B cell (primary cell): ENCODE measurements at places on chromosomes 3 and 15. TPM values are rescaled to one million over a fixed set of nuclear protein-coding genes. Genes with fewer than 3 reads are reported as not detected.
A peak's percentile ranks its signal among the peaks of the same experiment; 100 is the strongest.

The PLXNB1 gene
- 0.95 and 1.6 TPM in 2 replicates for polyA plus RNA-seq

The WDR93 gene
- 0.06 TPM in 1 of 2 replicates, not detected in the other for polyA plus RNA-seq

The GOLGA8O gene
- 0.55 TPM in 1 of 2 replicates, not detected in the other for polyA plus RNA-seq

The PARL gene
- 23.5 and 32.6 TPM in 2 replicates for polyA plus RNA-seq

The TRIM71 gene
- not detected in 2 replicates for polyA plus RNA-seq

The BFSP2 gene
- polyA plus RNA-seq: 0.50 and 0.60 TPM in 2 replicates

The TIMP4 gene
- polyA plus RNA-seq: not detected in 2 replicates

The DNAJA4 gene
- 13.2 and 19.2 TPM in 2 replicates for polyA plus RNA-seq

The SLC24A5 gene
- not detected in 2 replicates for polyA plus RNA-seq

DNA sequence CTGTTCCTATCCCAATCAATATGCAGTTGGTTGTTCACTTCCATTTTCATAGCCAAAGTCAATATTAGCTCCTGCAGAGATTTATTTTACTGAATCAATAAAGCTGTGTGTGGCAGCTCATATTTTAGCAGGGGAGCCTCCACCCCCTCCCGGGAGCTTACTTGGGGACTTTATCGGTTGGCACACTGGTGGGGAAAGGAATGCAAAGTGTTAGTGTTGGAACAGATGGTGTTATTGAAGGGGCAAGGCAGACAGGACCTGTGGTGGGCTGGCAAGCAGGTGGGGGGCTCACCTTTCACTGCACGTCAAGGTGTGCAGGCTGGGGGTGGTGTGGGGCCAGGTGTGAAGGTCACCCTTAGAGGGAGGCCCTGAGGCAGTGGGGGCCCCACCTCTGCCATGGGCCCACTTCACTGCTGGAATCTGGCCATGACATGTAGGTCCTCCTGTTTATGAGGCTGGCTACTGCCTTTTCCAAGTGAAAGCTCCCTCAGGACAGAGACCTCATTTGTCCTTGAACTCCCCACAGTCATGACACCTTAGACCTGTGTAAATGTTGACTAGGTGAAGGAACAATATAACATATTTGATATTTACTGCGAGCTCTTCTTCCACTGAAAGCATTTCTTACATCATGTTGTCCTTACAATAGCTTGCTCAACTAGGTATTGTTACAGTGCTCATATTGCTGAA lies 44.0 kb upstream of the SEC22A start:
- no peak overlapping the region for H3K27ac ChIP-seq
- H3K4me3 ChIP-seq: no peak overlapping the region
- no peak for DNase-seq
- H3K36me3 ChIP-seq: no peaks in the 10 kb centered on the region
- no peaks in the 10 kb centered on the region for H3K27me3 ChIP-seq
- peaks cover 17% of the 10 kb centered on the region for H3K4me1 ChIP-seq

GRCh38 chr3:195441476-195441991 lies 1.3 kb downstream of the ACAP2 start:
- no peaks in the 10 kb centered on the region for H3K27me3 ChIP-seq
- DNase-seq: no peak
- H3K27ac ChIP-seq: peak overlapping the region; percentile 83
- H3K36me3 ChIP-seq: peaks cover 3% of the 10 kb centered on the region
- H3K4me3 ChIP-seq: peak overlapping the region; percentile 84
- peaks cover 36% of the 10 kb centered on the region for H3K4me1 ChIP-seq

GRCh38 chr3:183189641-183190040 lies 27.1 kb upstream of the LAMP3 start:
- H3K4me1 ChIP-seq: no peaks in the 10 kb centered on the region
- H3K27me3 ChIP-seq: no peaks in the 10 kb centered on the region
- no peak overlapping the region for H3K4me3 ChIP-seq
- no peak overlapping the region for H3K27ac ChIP-seq

DNA sequence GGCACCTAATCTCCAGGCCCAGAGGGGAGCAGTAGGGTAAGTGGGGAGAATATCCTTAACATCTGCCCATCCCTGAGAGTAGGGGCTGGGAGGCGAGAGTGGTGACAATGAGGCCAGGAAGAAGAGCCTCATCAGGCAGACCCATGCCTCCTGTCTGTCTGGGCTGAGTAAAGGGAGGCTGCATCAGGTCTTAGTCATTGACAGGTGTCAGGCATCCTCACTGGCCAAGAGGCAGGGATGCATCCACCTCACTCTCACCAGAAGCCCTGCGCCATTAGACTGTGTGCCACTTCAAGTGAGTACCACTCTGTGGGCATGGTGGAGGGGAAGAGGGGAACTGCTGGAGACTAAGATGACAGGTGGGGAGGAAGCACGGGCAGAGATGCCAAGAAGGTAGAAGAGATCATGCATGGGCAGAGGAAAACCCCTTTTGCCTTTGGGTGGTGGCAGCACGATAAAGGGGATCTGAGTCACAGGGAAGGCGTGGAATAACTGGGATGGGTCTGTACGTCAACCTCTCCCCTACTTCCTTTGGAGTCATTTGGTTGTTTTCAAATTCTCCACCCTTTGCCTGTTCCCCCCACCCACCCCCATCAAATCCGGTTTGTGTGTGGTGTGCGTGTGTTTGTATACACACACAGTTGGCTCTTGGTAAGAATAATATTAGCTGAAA lies 14.1 kb downstream of the ANAPC13 start:
- no peaks in the 10 kb centered on the region for H3K27me3 ChIP-seq
- no peaks in the 10 kb centered on the region for H3K4me1 ChIP-seq
- H3K4me3 ChIP-seq: no peak overlapping the region
- DNase-seq: no peak

- no peak overlapping the region for H3K4me3 ChIP-seq
- peaks cover 18% of the 10 kb centered on the region for H3K4me1 ChIP-seq
- H3K27me3 ChIP-seq: no peaks in the 10 kb centered on the region
- no peaks in the 10 kb centered on the region for H3K36me3 ChIP-seq
- no peak overlapping the region for H3K27ac ChIP-seq
These were observed 259.8 kb downstream of the FAM43A start for GRCh38 chr3:194945508-194945907.

DNA sequence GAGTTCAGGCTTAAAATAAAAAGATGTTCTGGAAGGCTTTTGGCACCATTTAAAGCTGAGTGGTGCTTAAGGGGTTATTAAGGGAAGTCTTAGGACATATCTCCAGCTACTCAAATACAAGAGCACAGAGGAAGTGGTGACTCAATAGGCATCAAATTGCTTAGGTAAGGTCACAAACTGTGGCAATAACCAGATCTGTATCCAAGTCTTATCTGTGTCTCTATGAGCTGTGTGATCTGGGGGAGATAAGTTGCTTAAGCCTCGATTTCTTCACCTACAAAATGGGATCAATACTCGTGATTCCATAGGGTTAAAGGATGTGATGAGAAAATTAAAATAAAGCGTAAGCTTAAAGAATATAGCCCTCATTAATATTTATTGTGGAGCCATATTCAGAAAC lies 7.6 kb downstream of the HDC start:
- peaks cover 9% of the 10 kb centered on the region for H3K4me1 ChIP-seq
- H3K27ac ChIP-seq: no peak overlapping the region
- no peak for DNase-seq
- H3K4me3 ChIP-seq: no peak overlapping the region

GRCh38 chr3:158672215-158673176 lies at the start of gene LXN:
LXN (minus strand) TSS chr3:158672648; CDS start chr3:158672478, 170 bp downstream.
- peak; percentile 78 for DNase-seq
- H3K4me3 ChIP-seq: peak within 1 kb of the TSS; percentile 77
- H3K27me3 ChIP-seq: no peaks in the 10 kb centered on the region
- H3K27ac ChIP-seq: peak within 1 kb of the TSS; percentile 58

- no peak overlapping the region for H3K4me3 ChIP-seq
- no peak overlapping the region for H3K27ac ChIP-seq
- H3K27me3 ChIP-seq: no peaks in the 10 kb centered on the region
- H3K36me3 ChIP-seq: no peaks in the 10 kb centered on the region
- H3K4me1 ChIP-seq: no peaks in the 10 kb centered on the region
- no peak for DNase-seq
These were observed 44.2 kb downstream of the WNT5A start for GRCh38 chr3:55442861-55443260.

- H3K27ac ChIP-seq: no peak overlapping the region
- H3K4me1 ChIP-seq: no peaks in the 10 kb centered on the region
- DNase-seq: no peak
- no peak overlapping the region for H3K4me3 ChIP-seq
These were observed 35.1 kb downstream of the CTXND1 start for GRCh38 chr15:80216911-80217310.

DNA sequence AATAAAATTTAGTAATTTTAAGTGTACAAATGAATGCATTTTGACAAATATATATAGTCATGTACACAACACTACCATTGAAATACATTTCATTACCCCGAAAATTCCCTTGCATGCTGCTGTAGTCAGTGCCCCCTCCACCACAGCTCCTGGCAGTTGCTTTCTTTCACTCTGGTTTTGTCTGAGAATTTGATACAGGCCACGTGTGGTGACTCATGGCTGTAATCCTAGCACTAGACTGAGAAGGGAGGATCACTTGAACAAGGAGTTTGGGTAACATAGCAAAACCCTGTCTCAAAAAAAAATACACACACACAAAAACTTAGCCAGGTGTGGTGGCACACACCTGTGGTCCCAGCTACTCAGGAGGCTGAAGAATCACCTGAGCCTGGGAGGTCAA lies 65.4 kb downstream of the TFRC start:
- H3K36me3 ChIP-seq: no peaks in the 10 kb centered on the region
- no peaks in the 10 kb centered on the region for H3K4me1 ChIP-seq
- H3K27me3 ChIP-seq: no peaks in the 10 kb centered on the region
- no peak for DNase-seq

- H3K4me1 ChIP-seq: no peaks in the 10 kb centered on the region
- no peaks in the 10 kb centered on the region for H3K27me3 ChIP-seq
- H3K4me3 ChIP-seq: no peak overlapping the region
- no peaks in the 10 kb centered on the region for H3K36me3 ChIP-seq
- no peak for DNase-seq
These were observed 14.0 kb upstream of the RASGRP1 start for GRCh38 chr15:38578626-38579025.

DNA sequence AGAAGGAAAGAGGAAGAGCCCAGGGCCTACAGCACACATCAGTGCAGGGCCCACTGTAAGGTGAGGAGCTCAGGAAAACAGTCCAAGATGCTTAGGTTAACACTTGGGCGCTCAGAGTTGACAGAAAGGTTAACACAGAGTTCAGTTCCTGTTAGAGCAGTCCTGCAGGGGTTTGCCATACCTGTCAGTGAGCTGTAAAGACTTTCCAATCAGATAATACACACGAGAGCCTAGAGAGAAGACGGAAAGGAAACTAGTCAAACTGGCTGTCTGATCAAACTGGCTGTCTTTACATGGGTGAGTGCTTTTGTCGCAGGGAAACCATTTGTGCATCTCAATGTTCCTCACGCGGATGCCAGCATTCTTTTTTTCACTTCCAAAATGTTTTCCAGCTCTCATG lies 61.4 kb upstream of the ARHGEF26 start:
- no peaks in the 10 kb centered on the region for H3K4me1 ChIP-seq
- H3K4me3 ChIP-seq: no peak overlapping the region
- no peaks in the 10 kb centered on the region for H3K27me3 ChIP-seq
- no peak overlapping the region for H3K27ac ChIP-seq
- H3K36me3 ChIP-seq: no peaks in the 10 kb centered on the region
- no peak for DNase-seq
